Stimulated activated CD4-positive, alpha-beta T cell treated with anti-CD3 and anti-CD28 coated beads, Interleukin-15, amount 100 ng/mL, for 1 hour (primary cell): ENCODE measurements at places on chromosomes 1 and 21.
A peak's percentile ranks its signal among the peaks of the same experiment; 100 is the strongest.

- no peak for DNase-seq
Measured at GRCh38 chr1:81307786-81308185, 492.9 kb upstream of the ADGRL2 start.

- DNase-seq = no peak
Measured at GRCh38 chr21:32392299-32392879, 423 bp downstream of the URB1 start.

- DNase-seq = no peak
Measured at GRCh38 chr1:152806576-152806975, at the start of gene LCE1C. TSS of gene LCE1C (minus strand) at chr1:152806651. CDS start at chr1:152805478, 1,173 bp downstream.

DNA sequence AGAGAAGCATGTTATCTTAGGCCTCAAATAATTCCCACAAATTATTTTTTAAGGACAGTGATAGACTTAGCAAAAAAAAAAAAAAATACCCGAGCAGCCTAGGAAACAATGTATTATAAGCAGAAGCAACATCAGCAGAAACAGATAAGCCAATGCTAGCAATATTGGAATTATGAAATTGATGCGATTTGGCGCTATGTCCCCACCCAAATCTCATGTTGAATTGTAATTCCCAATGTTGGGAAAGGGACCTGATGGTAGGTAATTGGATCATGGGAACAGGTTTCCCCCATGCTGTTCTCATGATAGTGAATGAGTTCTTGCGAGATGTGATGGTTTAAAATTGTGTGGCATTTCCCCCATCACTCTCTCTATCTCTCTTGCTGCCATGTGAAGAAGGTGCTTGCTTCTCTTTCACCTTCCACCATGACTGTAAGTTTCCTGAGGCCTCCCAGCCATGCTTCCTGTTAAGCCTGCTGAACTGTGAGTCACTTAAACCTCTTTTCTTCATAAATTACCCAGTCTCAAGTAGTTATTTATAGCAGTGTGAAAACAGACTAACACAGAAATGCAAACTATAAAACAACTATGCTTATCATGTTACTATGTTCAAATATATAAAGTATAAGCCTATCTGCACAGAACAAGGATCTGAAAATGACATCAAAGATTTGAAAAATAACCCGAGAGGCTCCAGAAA is 75.6 kb upstream of the HIVEP3 start:
- no peak for DNase-seq

DNA sequence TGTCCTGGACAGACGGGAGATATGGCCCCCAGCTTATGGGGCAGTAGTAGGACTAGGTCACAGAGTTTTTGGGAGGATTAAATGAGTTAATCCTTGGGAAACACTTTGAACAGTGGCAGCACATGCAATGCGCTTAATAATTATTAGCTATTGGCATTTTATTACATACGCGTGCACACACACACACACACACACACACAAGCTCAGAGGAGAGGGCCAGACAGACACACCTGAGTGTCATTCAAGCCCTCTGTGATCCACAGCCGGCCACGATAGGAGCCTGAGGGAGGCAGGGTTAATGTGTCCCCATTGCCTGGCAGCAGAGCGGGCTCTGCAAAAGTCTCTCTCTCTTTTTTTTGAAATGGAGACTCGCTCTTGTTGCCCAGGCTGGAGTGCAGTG is 37.9 kb downstream of the EPHA2 start:
- no peak for DNase-seq

DNA sequence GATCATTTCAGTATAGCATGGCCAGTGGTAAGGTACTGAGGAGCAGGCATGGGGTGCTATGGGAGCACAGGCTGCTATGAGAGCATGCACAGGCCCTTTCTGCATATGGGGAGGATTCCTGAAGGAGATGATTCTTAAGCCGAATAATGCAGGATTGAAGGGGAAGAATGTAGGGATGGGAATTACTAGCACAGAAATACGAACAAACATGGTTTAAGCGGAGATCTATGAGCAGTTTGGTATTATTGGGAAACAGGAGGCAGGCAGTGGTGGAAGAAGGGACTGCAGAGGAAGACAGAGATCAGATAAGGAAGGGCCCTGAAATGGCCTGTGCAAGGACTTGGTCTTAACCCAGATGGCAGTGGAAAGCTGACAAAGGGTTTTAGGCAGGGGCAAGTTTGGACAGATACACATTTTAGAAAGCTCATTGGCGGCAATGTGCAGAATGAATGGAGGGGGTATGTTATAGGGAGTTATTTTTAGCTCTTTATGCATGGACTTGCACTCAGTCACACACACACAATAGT is 1.7 kb downstream of the OSCP1 start:
- DNase-seq = no peak

DNA sequence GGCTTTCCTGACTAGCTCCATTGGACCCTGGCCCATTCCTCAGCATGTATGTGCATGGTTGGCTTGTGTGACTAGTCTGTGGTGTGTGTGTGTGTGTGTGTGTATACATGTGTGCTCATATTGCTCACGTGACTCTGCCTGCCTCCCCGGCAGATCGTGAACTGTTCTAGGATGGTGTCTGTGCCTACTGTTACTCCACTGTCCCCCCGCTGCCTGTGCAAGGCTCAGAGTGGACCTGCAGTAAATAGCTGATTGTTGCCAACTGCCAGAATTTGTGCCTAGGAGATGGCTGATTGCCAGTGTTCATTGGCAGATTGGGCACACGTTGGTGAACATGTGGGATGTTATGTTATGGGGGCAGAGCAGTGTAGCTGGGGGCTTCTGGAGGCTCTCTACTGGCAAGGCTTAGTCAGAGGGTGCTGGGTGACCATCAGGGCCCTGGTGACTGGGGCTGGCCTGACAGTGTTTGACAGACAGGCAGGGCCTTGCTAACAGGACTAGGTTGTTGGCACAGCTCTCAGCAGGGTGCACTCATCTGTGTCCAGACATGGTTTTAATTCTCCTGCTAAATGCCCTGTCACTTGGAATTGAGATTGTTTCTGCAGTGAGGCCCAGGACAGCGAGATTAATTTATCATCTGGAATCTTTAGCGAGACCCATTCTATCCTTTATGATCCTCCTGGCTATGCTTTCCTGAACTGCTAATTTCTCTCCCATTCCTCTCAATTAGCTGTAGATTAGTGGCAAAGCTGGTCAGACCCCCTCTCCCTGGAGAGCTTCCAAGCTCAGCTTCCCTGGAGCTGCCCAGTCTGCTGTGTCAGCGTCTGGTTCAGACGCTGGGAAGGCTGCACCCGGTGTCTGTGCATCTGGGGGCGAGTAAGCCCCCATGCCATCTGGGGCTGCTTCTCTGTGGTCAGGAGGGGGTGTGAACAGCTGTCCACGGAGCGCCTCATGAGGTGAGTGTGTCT is 20.8 kb downstream of the SLC6A17 start:
- DNase-seq = no peak

DNA sequence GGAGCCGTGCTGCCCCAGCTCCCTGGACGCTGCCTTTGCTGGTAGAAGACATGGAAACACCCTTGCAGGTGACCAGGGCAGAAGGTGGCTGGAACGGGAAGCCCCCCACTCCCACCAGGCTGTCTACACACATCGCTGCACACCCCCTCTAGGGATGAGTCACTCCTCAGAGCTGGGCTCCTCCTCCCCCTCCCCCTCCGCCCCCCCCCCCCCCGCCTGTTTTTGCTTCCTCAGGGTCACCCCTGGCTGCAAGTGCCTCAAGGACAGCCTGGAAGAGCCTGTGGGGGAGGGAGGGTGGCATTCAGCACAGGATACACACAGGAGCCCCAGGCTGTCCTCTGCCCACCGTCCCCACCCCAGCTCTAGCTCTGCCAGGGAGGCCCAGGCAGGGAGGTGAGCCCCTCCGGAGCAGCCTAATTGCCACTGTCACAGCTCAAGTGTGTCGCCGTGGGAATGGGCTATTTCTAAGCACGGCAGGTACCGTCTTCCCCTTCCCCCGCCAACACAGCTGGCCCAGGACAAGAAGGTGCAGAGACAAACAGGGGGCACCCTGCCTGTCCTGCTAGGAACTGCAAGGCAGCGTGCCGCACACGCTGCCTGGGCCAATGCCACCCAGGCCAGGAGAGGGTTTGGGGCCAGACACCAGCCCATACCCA is 2.5 kb downstream of the FNDC10 start:
- no peak for DNase-seq

GRCh38 chr1:62088439-62088838 is 106.2 kb upstream of the L1TD1 start:
- DNase-seq = no peak

DNA sequence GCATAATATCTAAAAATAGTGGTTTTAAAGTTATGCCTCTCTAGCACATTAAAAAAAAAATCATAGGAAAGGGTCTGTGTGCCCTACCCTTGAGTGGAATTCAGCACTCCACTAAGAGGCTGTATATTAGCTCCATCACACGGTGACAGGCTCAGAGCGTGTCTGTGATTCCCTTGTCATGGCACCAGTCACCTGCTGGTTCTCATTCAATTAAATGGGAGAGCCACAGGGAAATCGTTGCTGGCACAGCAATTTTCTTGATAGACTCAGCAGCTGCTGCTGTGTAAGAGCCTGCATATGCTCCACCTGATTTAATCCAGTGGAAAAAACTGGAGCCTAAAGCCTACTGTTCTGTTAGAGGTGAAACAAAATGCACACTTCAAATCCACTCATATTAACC is 9.5 kb downstream of the ATP6V1G3 start:
- no peak for DNase-seq

- no peak for DNase-seq
Measured at GRCh38 chr1:4797429-4797828, 143.0 kb downstream of the AJAP1 start.

GRCh38 chr1:212107481-212107880 is 71.9 kb downstream of the DTL start:
- DNase-seq = no peak

DNA sequence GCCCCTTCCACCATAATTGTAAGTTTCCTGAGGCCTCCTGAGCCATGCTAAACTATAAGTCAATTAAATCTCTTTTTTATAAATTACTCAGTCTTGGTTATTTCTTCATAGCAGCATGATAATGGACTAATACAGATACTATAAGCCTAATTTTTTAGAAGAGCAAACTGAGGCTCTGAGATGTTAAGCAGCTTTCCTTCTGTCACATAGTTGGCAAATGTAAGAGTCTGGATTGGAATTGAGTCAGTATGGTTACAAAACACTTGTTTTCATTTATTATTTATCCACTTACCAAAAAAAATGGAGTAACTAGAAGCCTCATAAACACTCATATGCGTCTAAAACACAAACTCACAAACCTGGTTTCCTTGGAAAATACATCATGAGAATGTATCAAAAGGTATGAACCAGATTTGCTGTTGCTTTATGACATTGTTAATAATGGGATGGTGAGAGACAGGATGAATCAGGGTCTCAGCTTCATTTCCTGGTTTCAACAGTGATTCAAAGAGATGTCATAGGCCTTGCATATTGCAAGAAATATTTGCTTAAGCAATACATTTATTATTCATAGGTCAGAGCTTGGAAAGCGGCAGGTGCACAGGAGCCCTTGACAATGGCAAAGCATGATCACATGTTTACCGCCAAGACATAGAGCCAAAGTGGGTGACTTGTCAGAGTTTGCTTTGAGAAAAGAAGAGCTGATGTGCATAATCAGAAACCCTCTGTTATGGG is 221.5 kb downstream of the GRIK1 start:
- DNase-seq = no peak

- DNase-seq = no peak
Measured at GRCh38 chr1:175554586-175554985, 188.8 kb downstream of the TNR start.

DNA sequence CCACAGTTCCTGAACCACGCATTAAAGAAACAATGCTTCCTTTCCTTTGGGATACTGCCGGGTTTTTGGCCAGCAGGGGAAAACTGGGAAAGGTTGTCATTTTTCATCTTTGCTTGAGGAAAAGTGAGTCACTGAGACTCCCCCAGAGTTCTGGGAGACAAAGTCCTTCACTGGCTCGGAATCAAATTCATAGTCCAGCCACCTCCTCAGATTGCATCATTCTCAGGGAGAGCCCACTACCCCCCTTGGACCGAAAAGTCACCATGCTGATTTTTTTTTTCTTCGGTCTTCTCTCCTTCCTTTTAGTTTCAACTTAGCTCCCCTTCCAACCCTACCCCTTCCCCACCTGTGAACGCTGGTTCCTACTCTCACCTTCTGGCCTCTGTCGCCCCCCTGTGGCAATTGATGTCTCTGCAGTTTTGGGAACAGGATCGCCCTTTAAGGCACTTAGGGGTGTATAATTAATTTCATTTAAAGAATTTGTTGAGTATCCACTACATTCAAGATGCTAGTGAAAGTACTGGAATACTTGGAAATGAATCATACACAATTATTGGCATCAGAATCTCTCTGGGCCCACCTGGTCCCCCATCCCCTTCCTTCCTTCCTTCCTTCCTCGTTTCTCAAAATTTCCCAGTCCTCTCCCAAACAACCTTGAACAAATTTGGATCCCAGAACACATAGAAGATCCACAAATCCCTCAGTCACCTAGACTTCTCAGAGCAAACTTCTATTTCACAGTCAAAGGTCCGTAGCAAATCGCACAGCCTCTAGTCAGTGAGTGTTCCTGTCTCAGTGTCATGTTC is 6.9 kb downstream of the ACKR1 start:
- peak; percentile 42 for DNase-seq

DNA sequence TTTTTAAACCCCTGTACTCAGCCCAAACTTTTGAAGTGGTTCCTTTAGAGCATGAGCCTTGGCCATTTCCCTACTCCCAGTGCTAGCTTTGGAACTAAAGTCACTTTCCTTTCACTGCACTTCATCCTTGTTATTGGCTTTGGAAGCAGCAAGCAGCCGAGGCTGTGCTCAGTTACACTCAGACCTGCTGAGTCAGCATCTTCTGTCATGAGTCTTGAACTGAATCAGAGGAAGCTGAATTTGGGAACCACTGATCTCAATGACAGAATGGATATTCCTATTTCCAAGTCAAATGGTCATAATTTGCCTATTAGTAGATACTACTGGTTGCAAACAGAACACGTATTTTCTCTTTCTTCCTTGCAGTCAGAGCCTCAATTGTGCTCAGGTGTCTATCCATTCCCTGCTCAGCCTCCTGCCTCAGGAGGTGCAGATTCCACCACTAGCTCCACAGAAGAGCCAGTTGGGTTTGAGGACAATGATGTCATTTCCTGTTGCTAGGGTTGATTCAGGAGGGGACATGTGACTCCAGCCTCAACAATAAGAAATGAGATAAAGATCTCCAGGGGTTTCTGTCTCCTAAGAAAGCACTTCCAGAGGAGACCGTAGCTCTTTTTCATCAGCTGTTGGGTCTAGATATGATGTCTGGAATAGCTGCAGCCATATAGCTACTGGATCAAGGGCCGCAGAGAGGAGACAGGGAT is 44.9 kb upstream of the NTPCR start:
- no peak for DNase-seq

DNA sequence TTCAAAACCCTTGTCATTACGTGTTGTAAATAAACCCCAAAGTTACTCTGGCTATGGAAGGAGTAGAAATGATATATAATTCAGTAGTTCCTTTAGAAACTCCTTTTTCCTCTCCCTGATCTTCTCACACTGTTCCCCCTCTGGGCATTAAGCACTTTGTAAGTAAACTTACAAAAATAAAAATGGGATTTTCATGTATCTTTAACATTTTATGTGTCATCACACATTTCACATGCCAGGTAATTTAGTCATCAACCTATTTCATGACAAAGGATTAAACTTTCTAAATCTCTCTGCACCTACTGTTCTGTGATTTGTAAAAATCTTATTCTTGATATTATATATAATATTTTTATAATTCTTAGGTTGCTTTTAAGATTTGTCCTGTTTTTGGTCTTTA is 176.9 kb downstream of the NEK7 start:
- no peak for DNase-seq
